Activated CD8-positive, alpha-beta T cell treated with anti-CD3 and anti-CD28 coated beads, Interleukin-2, amount 10 ng/mL, durations not matched to agents 7 days and 5 days (primary cell): ENCODE measurements at places on chromosomes 1 and 21. TPM values are rescaled to one million over a fixed set of nuclear protein-coding genes. Genes with fewer than 3 reads are reported as not detected.

GRCh38 chr1:220791285-220791684 is 4.6 kb downstream of the MTARC1 start:
- H3K4me1 ChIP-seq = peaks cover 1% of the 10 kb centered on the region
- H3K27ac ChIP-seq = no peak overlapping the region
- no peak overlapping the region for H3K4me3 ChIP-seq
- DNase-seq = no peak
- no peaks in the 10 kb centered on the region for H3K36me3 ChIP-seq

The GBP7 gene
- 0.11 TPM for total RNA-seq

The OR2L8 gene
- total RNA-seq = not detected

The LRRC39 gene
- total RNA-seq = 0.52 TPM

DNA sequence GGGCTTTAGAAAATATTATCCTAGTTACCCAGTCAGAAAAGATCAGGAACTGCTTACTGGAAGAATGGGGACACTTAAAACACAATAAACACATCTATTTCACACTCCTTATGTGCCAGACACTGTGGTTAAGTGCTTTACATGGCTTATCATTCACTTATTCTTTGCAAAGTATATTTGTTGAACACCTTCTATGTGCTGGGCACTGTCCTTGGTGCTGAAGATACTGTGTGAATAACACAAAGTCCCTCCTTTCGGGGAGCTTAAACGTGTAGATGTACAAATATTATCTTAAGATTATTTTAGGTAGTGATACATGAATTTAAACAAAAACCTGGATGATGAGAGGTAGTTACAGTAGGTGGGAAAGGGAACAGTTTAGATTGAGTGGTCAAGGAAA is 169.3 kb downstream of the ST6GALNAC5 start:
- H3K27me3 ChIP-seq = peaks cover 9% of the 10 kb centered on the region
- H3K4me1 ChIP-seq = no peaks in the 10 kb centered on the region
- no peaks in the 10 kb centered on the region for H3K36me3 ChIP-seq
- no peak overlapping the region for H3K4me3 ChIP-seq
- H3K27ac ChIP-seq = no peak overlapping the region

DNA sequence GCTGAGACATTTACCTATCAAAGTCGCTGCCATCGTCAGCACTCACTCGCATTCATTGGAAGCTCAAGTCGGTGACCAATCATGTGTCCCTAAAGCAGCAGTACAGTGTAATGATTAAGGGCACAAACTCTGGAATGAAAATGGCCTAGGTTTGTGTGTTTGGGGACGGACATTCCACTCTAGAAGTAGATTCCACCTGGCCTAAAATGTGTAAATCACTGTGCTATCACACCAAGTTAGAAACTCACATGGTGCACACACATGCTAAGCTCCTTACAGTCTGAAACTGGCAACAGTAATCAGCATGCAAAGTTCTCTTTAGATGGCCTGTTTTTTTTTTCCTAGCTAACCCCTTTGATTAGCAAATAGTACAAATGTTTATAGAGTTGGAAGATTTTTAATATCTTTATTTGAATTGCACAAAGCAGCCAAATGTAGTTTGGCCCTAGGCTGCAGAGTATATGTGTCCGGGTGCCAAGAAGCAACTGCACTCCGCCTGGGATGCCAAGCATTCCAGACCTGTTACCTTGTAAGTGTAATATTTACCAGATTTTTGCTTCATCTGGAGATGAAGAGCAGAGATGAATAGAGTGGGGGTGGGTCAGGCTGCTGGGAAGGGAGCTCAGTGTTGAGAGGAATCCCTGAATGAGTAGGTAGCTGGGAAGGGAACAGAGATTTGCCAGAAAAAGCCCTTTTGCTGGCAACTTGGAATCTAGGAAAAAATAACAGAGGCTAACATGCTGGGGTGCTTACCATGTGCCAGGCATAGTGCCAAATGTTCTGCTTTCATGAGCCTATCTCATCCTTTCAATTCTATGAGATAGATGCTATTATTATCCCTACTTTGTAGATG is 35.2 kb downstream of the TGFB2 start:
- H3K27ac ChIP-seq = no peak overlapping the region
- no peaks in the 10 kb centered on the region for H3K36me3 ChIP-seq
- no peak overlapping the region for H3K4me3 ChIP-seq
- DNase-seq = no peak
- H3K27me3 ChIP-seq = peaks cover 24% of the 10 kb centered on the region
- H3K4me1 ChIP-seq = peaks cover 18% of the 10 kb centered on the region

GRCh38 chr1:178542554-178543289 is 29.8 kb downstream of the TEX35 start:
- peak; percentile 87 for DNase-seq
- peak overlapping the region; percentile 86 for H3K4me3 ChIP-seq
- no peaks in the 10 kb centered on the region for H3K27me3 ChIP-seq
- no peaks in the 10 kb centered on the region for H3K36me3 ChIP-seq

The FGR gene
- total RNA-seq = 0.08 TPM

- H3K4me3 ChIP-seq = no peak overlapping the region
- peaks cover 4% of the 10 kb centered on the region for H3K27me3 ChIP-seq
- H3K4me1 ChIP-seq = no peaks in the 10 kb centered on the region
- DNase-seq = no peak
- H3K36me3 ChIP-seq = no peaks in the 10 kb centered on the region
Measured at GRCh38 chr1:182493063-182493462, 43.1 kb downstream of the RGSL1 start.

DNA sequence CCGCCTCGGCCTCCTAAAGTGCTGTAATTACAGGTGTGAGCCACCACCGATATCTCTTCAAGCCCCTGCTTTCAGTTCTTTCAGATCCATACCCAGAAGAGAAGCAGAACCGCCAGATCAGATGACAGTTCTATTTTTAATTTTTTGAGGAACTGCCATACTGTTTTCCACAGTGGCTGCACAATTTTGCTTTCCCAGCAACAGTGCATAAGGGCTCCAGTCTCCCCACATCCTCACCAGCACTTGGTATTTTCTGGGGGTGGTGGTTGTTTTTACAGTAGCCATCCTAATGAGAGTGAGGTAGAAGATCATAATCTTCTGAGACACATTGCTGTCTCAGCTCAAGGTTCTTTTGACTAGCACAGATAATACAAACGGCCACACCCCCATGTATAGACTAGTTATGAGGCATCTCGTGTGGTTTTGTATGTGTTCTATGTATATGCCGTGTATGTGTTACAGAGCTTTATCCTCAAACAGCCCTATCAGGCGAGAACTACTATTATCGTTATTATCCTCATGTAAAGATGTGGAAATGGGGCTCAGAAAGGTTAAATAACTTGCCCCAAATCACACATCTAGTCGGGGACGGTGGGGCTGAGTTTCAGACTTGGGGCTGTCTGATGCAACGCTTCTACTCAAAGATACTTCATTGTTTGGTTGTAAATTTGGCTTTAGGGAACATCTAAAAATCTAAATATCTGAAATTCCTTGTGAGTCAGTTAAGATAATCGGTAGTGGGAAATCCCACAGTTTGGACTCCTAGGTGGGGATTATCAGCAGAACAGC is 12.0 kb downstream of the FHAD1 start:
- no peaks in the 10 kb centered on the region for H3K36me3 ChIP-seq
- DNase-seq = no peak
- H3K4me1 ChIP-seq = peaks cover 30% of the 10 kb centered on the region

DNA sequence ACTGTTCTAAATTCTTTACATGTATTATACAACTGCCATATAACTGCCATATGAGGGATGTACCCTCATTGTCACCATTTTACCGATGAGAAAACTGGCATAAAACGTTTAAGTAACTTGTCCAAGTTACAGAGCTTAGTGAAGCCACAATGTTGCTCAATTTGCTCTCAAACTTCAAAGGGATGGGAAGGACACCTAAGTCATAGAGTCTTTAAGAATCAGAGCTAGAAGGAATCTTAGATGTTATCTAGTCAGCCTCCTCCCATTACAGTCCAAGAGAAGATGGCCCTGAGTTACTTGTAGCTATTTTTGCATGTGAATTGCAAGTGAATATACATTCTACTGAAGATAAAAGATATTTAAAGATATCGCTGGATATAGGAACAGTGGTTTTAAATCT is 31.7 kb downstream of the SELL start:
- H3K27ac ChIP-seq = no peak overlapping the region
- peaks cover 57% of the 10 kb centered on the region for H3K4me1 ChIP-seq
- no peak for DNase-seq
- no peaks in the 10 kb centered on the region for H3K27me3 ChIP-seq

The PLA2G2A gene
- not detected for total RNA-seq

DNA sequence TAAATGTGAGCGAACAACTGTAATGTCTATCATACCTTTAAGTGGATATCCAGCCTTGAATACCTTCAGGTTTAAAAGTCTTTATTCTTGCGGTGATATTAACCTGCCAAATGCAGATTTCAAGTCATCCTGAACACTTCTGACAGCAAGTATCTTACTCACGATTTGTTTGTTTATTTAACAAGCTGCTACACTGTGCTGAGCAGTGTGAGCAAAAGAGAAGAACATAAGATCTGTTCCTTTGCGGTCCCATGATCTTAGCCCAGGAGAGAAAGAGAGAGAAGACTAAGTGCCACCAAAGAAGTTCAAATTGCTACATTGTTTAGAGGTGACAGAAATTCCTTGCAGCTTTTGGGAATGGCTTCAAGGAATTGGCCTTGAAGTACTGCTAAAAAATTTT is 9.5 kb upstream of the IL24 start:
- no peak overlapping the region for H3K4me3 ChIP-seq
- H3K4me1 ChIP-seq = peaks cover 24% of the 10 kb centered on the region
- peaks cover 15% of the 10 kb centered on the region for H3K27me3 ChIP-seq
- no peak overlapping the region for H3K27ac ChIP-seq
- peak; percentile 12 for DNase-seq

DNA sequence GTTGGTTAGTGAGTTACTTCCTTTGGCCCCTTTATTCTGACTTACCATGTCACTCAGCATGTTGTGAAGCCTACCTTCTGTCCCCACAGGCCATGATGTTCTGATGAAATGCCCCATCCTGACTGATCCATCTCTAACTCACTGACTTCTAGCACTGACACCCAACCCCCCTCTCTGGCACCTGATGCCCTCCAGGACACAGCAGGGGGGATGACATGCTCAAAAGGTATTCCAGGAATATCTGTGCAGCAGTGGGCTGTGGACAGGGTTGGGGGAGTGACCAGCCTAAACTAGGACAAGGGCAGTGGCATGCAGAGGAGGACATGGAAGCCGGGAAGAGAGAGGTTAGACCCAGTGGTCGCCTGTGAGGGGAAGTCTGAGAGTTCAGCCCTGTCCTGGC is 25.5 kb downstream of the SYT2 start:
- no peak overlapping the region for H3K27ac ChIP-seq
- no peak overlapping the region for H3K4me3 ChIP-seq
- H3K27me3 ChIP-seq = peaks cover 22% of the 10 kb centered on the region
- H3K36me3 ChIP-seq = no peaks in the 10 kb centered on the region
- no peak for DNase-seq
- no peaks in the 10 kb centered on the region for H3K4me1 ChIP-seq

- H3K4me1 ChIP-seq = peaks cover 17% of the 10 kb centered on the region
- no peak for DNase-seq
- H3K36me3 ChIP-seq = peaks cover 17% of the 10 kb centered on the region
- H3K27me3 ChIP-seq = no peaks in the 10 kb centered on the region
- peak overlapping the region; percentile 75 for H3K27ac ChIP-seq
- H3K4me3 ChIP-seq = no peak overlapping the region
Measured at GRCh38 chr1:5977494-5978444, 14.5 kb downstream of the NPHP4 start.

DNA sequence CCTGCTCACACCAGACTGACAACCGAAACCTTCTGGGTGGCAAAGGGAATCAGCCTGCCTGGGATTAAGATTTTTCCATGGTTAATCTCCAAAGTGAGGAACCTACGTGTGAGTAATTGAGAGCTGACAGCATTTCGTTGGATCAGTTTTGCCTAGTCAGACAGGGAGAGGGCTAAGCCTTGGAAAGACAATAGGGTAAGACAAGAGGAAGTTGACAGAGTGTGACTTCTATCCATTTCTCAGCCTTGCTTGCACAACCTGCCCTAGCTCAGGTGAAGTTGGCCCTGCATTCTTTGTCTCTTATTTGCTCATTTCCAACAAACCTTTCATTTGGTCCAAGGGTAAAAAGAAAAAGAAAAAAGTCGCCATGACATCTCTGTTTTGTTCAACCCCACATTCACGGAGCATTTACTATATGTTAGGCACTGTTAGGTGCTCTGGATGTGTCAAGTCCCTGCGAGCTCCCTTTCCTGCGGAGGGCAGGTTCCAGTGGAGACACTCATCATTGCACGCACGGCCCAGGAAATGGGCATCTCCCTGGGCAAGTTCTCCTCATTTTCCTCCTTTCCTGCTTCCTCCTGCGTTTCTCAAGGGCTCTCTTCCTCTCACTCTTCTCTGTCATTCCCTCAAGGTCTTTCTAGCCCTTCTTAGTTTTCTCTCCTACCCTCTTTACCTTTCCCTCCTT is 23.3 kb downstream of the KIRREL1 start:
- H3K4me1 ChIP-seq = no peaks in the 10 kb centered on the region
- H3K27ac ChIP-seq = no peak overlapping the region
- no peak overlapping the region for H3K4me3 ChIP-seq
- H3K27me3 ChIP-seq = peaks cover 2% of the 10 kb centered on the region
- DNase-seq = no peak
